ENCODE measurements at places on chromosomes 2 and 18.

GRCh38 chr2:120994301-120994995 is 258.8 kb downstream of the GLI2 start:
- DNase-seq = no peak

DNA sequence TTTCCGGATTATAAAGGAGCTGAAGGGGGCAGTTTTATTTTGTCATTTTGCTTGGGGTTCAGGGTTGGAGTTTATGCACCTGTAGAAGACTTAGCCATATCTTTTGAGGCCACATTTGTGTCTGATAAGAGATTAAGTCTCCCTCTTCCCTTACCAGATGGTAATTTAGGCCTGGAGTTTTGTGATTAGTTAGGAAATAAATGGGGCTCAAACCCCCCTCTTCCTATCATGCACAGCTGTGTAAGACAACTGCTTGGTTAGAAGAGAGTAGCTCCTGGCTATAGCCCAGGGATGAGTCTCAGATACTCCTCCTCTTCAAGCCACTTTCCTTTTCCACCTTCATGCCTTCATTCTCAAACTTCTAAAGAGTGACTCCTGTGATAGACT is 802 bp upstream of the SAP130 start:
- no peak for DNase-seq

GRCh38 chr2:167345559-167345958 is 457.3 kb downstream of the XIRP2 start:
- no peak for DNase-seq

DNA sequence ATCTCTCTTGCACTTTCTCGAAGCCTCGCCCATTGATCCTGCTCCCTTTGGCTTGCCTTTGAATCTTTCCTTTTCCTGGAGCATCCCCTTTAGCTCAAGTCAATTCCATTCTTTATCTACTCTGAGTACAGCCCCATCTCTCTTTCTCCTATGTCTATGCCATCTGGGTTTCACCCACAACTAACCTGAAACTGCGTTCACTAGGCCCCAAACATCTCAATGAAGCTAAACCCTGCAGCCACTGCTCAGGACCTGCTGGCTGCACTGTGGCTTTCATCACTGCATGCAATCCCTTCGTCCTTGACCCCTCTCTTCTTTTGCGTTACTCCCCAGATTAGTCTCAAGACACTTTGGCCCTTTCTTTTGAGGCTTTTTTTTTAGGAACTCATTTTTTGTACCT is 81.6 kb upstream of the CYRIA start:
- no peak for DNase-seq

- no peak for DNase-seq
These were observed 347.9 kb downstream of the PTPRM start for GRCh38 chr18:7914834-7915670.

DNA sequence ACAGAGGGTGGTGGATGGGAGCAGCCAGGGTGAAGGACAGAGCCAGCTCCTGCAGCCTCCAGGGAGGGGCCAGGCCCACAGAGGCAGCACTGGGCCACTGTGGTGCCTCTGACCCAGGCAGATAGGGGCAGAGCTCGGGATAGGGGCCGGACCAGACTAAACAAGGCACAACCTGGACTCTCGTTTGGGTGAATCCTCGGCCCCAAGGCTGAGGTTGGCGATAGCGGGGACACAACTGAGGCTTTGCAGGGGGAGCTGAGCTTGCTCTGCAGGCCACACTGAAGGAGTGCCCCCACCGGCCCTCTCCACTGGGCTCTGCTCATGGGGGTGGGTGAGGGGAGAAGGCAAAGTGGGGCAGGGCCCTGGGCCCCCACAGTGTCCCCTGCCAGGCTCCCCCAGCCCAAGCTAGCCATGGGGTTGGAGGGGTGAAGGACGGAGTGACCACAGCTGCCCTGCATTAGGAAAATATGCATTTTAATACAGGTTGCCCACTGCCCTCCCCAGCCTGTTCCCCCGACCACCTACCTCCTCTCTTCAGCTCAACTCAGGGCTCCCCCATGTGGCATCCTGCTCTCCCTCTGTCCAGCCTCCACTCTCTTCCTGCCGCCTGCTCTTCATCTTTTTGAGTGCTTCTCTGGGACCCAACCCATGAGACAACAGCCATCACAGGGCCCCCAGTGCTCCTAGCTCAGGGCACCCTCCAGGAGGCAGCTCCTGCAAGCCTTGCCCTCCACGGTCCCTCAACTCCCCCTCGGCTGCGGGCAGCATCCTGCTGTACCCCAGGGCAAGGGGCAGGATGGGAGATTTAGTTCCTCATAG is 152.8 kb downstream of the INHBB start:
- no peak for DNase-seq

DNA sequence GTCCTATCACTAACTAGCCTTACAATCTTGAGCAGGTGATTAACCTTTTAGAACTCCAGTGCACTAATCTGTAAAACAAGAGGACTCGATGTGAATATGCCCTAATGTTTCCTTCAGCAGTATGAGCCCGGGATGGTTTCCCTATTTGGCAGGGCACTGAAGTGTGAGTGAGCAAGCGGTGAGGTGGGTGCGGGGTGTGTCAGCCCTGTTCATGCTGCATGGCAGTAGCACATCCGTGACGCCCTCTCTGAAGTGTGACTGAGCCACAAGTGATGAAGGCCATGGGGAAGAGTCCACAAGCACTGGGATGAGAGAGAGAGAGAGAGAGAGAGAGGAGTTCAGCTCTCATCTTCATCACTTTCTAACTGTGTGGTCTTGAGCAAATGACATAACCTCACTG is 168.7 kb downstream of the SETBP1 start:
- DNase-seq = no peak

DNA sequence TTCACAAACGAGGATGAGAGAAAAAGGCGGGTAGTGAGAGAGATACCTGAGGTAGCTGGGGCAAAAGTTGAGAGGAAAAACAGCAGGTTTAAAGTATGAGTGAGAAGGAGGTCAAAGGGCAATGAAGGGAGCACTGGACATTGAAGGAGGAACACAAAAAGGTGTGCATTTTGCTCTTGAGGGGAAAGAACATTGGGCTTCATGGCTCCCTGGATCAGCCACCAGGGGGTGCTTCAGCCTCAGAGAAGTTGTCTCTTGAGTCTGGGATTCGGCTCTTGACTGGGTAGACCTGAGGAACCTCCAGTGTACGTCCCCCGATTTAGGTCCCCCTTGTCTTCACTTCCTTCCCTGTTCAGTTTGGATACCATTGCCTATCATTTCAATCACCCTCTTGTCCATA is 128.5 kb downstream of the RAPGEF4 start:
- DNase-seq = no peak

- no peak for DNase-seq
These were observed 50.4 kb downstream of the TTN start for GRCh38 chr2:178756843-178757242.

- no peak for DNase-seq
These were observed 14.3 kb upstream of the STAM2 start for GRCh38 chr2:152189622-152190495.

DNA sequence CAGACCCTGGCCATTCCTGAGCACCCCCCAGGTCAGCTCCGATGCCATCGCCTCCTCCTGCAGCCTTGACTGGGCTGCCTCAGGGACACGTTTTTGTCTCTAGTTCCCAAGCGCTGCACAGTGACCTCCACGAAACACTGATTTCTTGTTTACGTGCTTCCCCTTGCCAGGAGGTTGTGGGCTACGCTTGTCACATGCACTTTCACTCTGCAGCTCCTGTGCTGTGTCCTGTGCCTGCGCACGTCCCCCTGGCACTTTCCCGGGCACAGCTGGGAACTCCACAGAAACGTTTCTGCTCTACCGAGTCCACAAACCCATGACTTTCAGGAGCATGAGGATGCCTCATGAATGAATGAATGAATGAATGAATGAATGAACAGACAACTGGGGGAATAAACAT is 160.6 kb downstream of the LAMA1 start:
- no peak for DNase-seq

- no peak for DNase-seq
These were observed 1.2 kb upstream of the ANO7 start for GRCh38 chr2:241187101-241187917.

- no peak for DNase-seq
These were observed 41.1 kb upstream of the PPP1CB start for GRCh38 chr2:28710545-28710944.

DNA sequence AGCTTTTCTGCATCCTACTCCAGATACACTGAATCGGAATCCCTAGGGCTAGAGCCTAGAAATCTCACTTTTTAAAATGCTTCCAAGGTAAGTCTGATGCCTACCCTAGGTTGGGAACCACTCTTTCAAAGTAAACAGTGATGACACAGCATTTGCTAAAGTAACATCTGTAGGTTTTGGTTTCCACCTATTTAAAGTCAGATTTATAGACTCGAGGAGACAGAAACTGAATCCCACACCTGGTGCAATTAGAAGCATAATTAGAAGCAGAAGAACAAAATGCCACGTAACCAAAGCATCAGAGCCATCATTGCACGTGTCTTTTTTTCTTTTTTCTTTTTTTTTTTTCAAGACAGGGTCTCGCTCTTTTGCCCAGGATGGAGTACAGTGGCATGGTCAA is 40.9 kb downstream of the PDK1 start:
- no peak for DNase-seq

DNA sequence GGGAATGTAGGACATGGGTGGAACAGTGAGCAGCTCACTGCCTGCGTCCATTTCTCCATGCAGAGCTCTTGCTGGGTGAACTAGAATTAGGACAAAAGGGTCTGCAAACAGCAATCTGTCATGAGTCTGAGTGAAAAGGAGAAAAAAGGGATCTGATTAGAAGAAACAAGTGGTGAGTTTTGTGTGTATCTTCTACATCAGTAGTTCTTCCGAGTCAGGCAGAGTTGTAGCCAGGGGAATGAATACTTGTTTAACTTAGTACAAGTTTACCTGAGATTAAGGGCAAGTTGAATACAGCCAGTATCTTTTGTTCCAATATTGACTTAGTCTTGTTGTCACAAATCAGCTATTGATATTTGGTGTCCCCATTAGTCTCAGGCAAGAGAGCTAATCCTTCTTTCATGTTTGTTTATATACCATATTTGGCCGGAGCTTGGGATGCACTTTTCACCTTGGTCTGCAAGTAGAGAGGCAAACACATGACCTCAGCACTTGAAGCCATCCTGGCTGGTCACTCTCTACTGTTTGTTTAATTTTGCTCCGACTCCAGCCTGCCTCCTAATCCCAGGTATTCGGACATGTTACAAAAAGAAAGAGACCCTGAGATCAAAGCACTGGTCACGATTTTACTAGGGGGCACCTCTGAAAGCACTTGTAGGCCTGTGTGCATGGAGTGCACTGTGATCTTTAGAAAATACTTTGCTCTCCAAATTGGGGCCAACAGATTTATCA is 211.0 kb upstream of the NT5C1B start:
- DNase-seq = no peak

- DNase-seq = no peak
These were observed 949.2 kb downstream of the DSC3 start for GRCh38 chr18:30093376-30093775.

DNA sequence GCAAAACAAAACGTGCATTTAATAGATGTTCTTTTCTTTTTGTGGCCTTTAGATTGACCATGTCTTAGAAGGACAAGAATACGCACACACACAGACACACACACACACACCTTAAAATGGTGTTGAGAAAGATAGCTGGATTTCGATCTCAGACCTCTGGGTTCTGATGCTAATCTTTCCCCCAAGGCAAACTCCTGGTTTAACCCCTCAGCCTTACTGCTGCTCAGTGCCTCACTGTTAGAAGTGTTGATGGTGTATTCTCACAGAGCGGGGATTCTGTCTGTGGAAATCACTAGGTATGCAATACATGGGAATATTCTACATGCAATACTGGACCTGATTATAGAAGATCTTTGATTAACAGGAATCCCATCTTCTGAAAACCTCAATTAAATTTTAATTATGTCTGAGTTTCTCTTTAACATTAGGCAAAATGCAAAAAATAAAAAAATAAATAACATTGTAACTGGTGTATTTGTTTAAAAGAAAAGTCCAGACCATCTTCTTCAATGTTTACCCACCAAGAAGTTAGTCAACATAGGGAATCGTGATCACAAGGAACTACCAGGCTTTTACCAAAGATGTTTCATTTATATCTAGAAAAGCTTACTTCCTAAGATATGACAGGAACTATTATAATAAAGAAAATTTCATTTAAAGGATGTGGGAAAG is 613.5 kb downstream of the LRP1B start:
- no peak for DNase-seq

- DNase-seq = no peak
These were observed 8.3 kb upstream of the FMNL2 start for GRCh38 chr2:152326710-152327109.

- no peak for DNase-seq
These were observed 55.8 kb downstream of the ICA1L start for GRCh38 chr2:202815548-202816360.

GRCh38 chr2:157596992-157597681 is 31.5 kb downstream of the ACVR1C start:
- no peak for DNase-seq

- DNase-seq = no peak
These were observed 29.4 kb upstream of the DNAH7 start for GRCh38 chr2:196097864-196098660.

DNA sequence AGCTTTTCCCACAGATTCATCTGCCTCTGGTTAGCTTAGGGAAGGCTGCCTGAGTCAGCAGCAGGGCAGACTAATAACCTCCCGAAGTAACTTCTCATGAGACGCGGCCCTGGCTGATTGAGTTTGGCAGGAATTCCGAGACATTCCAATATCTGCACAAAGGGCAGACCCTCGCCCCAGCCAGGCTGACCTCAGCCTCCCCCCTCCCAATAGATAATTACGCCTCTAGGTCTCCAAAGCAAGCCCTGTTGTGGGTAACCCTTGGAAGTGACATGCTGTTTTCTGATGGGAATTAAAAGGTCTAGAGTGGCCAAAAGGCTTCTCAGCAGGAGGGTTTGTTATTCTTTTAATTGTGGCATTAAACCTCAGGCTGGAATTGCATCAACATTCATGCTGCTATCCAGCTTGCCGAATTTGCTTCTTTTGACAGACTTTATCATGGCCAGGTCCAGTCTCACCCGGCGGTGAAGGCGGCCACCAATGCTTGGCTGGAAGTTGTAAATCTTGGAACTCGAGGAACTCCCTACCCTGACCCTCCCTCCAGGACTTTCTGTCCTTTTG is 98.0 kb upstream of the SLC14A2 start:
- DNase-seq = no peak
